Activated gamma-delta T cell treated with Interleukin-2 at 50 U/mL for 16 hours (primary cell): ENCODE measurements at places on chromosomes 3 and 15.

- DNase-seq: no peak
Measured at GRCh38 chr3:62363275-62363674, 10.1 kb downstream of the FEZF2 start.

GRCh38 chr3:87390821-87391220 is 114.4 kb upstream of the POU1F1 start:
- DNase-seq: no peak

DNA sequence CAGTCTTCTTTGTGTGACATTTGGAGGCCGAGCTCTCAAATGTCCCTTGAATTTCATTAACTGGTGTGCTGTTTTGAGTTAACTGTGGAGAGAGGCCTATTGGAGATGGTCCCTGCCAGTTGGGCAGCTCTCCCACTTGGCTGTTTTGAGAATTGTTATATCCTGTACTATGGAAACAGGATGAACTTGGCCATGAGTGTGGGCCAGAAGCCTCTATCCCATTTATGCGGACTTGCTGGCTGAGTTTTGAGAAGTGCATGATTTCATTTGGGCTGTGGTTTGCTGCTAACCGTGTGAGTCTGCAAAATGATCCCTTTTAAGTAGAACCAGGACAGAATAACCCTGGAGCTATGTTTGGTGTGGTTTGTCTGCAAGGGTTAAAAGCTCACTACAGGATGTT is 366.0 kb downstream of the PTPRG start:
- DNase-seq: no peak

DNA sequence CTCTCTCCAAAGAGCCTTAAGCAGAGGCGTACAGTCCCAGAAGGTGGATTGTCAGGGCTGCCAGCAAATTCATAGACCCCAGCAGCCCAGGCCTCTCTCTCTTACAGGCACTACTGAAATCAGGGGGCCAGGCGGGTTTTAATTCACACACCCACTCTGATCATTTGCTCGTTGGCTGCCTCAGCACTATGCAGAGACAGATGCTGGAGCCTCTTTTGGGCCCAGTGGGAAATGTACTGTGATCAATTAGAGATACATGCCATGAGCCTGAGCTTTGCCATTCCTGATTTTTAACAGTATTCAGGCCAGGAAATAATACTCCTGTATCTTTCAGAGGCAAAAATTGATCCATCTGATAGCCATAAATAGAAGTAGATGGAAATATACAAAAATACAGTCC is 53.0 kb downstream of the CMTM6 start:
- no peak for DNase-seq

DNA sequence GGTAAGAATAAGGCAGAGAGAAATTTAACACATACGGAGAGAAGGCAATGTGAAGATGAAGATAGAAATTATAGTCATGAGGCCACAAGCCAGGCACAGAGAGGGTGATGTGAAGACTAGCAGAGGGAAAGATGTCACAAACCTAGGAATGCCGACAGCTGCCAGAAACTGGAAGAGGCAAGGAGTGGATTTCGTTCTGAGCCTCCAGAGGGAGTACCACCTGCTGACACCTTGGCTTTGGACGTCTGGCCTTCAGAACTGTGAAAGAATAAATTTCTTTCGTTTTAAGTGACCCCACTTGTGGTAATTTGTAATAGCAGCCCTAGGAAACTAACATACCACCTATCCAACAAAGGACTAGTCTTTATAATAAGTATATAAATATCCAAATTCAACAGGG is 5.0 kb upstream of the SGO1 start:
- DNase-seq: no peak
